Amygdala (tissue), 56 donors: ENCODE measurements at places on chromosomes 1 and 21.

DNA sequence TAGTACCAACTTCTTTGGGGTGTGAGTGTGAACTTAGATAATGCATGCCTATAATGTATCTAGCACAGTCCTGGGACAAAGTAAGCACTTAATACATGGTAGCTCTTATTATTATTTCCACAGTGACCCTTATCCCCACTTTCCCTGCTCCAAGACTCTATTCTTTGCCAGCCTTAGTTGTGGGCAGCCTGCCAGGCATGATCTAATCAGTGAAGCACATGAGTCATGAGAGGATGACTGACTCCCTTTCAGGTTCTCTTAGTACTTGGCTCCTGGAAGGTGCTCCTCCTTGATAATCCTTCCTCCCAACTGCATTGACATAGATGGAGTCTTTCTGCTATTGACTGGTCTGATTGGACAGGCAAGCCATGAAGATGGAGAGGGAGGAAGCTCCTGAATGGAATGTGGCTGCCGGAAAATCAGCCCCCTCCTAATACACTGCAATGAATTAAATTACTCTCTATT is 17.4 kb upstream of the GNG12 start:
- DNase-seq: no peak

- no peak for DNase-seq
These were observed 69.3 kb upstream of the ANGPTL1 start for GRCh38 chr1:178940068-178940765.

DNA sequence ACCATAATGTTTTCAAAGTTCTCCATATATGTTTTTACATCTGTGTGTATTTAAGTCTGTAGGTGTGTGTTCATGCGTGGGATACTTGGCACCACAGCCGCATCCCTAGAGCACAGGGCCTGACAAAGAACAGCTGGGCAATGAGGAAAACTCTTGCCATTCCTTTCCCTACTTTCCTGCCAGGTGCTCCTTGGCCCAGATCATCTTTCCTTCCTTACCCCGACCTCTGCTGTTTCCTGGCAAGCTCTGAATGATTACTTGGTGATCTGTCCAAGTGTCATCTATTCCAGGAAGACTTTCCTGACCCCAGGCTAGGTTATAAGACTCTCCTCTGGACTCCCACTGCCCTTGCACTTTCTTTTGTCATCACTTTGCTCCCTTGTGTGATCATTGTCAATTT is 123.6 kb downstream of the ELAVL4 start:
- DNase-seq: no peak

DNA sequence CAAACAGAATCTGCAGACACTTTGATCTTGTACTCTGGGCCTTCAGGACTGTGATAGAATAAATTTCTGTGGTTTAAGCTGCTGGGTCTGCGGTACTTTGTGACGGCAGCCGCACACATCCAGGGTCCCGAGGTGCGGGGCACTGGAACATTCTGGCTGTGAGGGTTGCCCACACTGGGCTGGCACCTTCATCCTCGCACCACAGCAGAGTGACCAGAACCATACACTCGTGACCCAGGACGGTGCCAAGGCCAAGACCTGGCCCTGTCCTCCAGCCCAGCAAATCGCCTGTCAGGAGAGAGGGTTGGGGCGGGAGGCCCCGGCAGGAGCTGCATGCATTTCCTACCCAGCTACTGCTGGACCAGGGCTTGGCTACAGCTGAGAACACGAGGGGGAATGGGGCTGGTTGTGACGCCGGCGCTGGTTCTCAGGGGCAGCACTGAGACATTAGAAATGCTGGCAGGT is 2.6 kb upstream of the FTCD start:
- DNase-seq: no peak

- no peak for DNase-seq
These were observed 17.3 kb upstream of the DISP3 start for GRCh38 chr1:11461531-11462137.

- DNase-seq: peak; percentile 47
These were observed 13.2 kb upstream of the CELA3B start for GRCh38 chr1:21963477-21964217.

DNA sequence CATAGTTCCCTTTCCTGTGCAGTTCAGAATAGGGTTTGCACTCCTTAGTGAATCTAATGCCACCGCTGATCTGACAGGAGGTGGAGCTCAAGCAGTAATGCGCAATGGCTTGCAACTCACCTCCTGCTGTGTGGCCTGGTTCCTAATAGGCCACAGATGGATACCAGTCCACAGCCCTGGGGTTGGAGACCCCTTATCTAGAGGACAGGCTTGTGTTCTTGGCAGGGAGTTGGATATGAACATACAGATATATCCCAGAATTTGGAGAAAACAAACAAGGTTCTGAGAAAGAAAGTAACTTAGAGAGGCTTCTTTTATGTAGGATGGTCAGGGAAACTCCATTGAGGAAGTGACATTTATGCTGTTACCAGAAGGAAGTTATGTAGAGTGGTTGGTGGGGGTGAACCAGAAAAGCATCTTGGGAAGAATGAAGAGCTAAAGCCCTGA is 5.1 kb upstream of the PTPRC start:
- DNase-seq: no peak

DNA sequence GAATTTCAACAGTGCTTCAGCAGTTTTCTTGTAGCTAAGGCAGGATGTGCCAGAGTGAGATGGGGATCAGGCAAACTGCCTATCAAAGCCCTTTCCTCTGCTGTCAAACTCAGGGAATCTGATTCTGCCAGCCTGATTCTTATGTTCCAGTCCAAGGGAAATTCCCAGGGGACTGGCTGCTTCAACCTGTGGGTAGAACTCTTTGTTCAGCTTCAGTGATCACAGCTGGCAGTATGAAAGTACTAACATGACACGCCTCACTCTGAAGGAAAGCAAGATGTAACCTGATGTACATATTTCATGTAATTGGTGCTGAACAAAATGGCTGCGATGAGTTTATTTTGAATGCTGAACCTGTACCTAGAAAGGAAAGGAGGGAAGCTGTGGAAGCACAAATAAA is 40.1 kb upstream of the SLC5A9 start:
- DNase-seq: no peak

GRCh38 chr1:19210772-19211549 is 895 bp upstream of the UBR4 start:
- DNase-seq: no peak

DNA sequence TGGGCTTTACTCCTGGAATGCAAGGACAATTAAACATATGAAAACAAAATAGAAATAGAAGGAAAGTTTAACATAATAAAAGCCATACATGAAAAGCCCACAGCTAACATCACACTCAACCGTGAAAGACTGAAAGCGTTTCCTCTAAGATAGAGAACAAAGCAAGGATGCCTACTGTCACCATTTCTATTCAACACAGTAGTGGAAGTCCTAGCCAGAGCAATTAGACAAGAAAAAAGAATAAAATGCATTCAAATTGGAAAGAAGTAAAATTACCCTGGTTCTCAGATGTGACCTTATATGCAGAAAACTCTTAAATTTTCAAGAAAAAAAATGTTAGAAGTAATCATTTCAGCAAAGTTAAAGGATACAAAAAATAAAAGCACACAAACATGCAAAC is 34.0 kb downstream of the ZNF644 start:
- no peak for DNase-seq
